ENCODE measurements at places on chromosomes 3 and 15. TPM values are rescaled to one million over a fixed set of nuclear protein-coding genes. Genes with fewer than 3 reads are reported as not detected.

- H3K4me1 ChIP-seq = no peaks in the 10 kb centered on the region
- no peaks in the 10 kb centered on the region for H3K27me3 ChIP-seq
- no peaks in the 10 kb centered on the region for H3K36me3 ChIP-seq
Observed at GRCh38 chr15:95995375-95996168, 334.9 kb upstream of the NR2F2 start.

Gene GUCA1C
- total RNA-seq = not detected

Gene UBAP1L
- total RNA-seq = 4.9 TPM

- no peaks in the 10 kb centered on the region for H3K4me1 ChIP-seq
- H3K4me3 ChIP-seq = no peak overlapping the region
- DNase-seq = no peak
- H3K27ac ChIP-seq = no peak overlapping the region
- H3K36me3 ChIP-seq = peaks cover 3% of the 10 kb centered on the region
Observed at GRCh38 chr3:4634894-4635293, 141.7 kb downstream of the ITPR1 start.

- H3K27ac ChIP-seq = peak overlapping the region; percentile 81
- peaks cover 6% of the 10 kb centered on the region for H3K4me1 ChIP-seq
- no peak for DNase-seq
- no peaks in the 10 kb centered on the region for H3K27me3 ChIP-seq
- H3K36me3 ChIP-seq = no peaks in the 10 kb centered on the region
Observed at GRCh38 chr3:13452490-13453335, 27.4 kb upstream of the HDAC11 start.

Gene EPHA3
- total RNA-seq = 5.1 TPM

DNA sequence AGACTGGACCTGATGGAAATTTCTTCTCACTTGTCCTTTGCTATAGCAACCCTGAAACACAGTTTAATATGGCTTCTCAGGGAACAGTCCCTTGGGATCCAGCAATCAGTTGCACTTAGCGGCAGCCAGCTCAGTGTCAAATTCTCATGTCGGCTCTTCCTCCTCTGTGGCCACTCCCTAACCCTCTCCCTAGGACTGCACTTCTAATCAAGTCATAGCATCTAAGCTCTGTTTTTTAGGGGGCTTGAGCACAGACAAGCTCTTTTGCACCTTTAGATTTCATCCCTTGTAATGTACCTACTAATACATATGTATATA lies 250.5 kb upstream of the TLE3 start:
- H3K4me3 ChIP-seq = no peak overlapping the region
- H3K4me1 ChIP-seq = peaks cover 4% of the 10 kb centered on the region
- H3K36me3 ChIP-seq = no peaks in the 10 kb centered on the region
- H3K27ac ChIP-seq = no peak overlapping the region
- H3K27me3 ChIP-seq = no peaks in the 10 kb centered on the region

Gene GPR62
- not detected for total RNA-seq

Gene C3orf22
- total RNA-seq = not detected

Gene RASGRP1
- total RNA-seq = 9.4 TPM

DNA sequence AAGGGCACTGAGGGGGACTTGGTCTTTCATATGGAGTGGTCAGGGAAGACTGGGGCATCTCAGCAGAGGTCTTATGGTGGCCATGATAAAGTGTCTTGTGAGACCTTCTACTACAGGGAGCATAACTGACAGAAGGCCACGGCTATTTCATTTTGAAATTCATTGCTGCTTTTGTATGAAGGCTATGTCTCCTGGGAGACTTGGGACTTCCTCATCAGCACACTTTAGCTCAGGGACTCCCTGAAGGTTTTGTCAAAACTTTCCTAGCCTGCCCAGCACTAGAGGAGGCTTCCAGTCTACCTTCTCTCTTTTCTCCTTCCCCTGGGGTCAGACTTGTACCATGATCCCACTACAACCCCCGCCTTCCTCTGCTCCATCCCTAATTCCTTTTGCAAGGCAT lies 77.2 kb upstream of the RASGRF1 start:
- no peak overlapping the region for H3K27ac ChIP-seq
- H3K4me1 ChIP-seq = peaks cover 3% of the 10 kb centered on the region
- no peak overlapping the region for H3K4me3 ChIP-seq
- no peaks in the 10 kb centered on the region for H3K36me3 ChIP-seq

Gene GPR27
- 3.7 TPM for total RNA-seq

Measured in upper lobe of right lung (tissue), 1 donor.